ENCODE measurements at places on chromosomes 4 and X.
A peak's percentile ranks its signal among the peaks of the same experiment; 100 is the strongest.

- no peak for DNase-seq
Measured at GRCh38 chr4:111450867-111451266, 694.4 kb upstream of the FAM241A start.

- DNase-seq: no peak
Measured at GRCh38 chr4:188612659-188613058, 473.4 kb downstream of the TRIML1 start.

- DNase-seq: no peak
Measured at GRCh38 chr4:167713756-167714155, 378.6 kb upstream of the ANXA10 start.

- no peak for DNase-seq
Measured at GRCh38 chrX:39532761-39533160, 565.0 kb downstream of the BCOR start.

DNA sequence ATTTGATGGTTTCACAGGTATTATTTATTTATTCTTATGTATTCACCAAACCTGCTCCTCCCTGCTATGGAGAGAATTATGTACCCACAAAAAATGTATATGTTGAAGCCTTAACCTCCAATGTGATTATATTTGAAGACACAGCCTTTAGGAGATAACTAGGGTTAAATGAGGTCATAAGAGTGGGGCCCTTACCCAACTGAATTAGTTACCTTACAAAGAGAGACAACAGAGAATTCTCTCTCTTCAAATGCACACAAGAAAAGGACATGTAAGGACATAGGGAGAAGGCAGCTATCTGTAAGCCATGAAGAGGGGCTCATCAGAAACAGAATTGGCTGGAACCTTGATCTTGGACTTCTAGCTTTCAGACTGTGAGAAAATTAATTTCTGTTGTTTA lies 44.0 kb downstream of the ZGRF1 start:
- no peak for DNase-seq

- no peak for DNase-seq
Measured at GRCh38 chr4:116064331-116064730, 950.9 kb upstream of the NDST4 start.

DNA sequence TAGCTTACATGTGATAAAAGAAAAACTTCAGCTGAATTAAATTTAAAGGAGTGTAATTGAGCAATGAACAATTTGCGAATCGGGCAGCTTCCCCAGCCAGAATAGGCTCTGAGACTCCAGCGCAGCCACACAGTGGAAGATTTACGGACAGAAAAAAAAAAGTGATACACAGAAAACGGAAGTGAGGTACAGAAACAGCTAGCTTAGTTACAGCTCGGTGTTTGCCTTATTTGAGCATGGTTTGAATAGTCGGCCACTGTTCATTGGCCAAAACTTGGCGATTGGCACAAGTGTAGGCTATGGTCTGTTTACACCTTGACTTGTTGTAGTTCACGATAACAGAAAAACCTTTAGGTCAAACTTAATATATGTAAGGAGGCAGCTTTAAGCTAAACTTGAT lies 16.7 kb upstream of the SUPT20HL1 start:
- no peak for DNase-seq

- no peak for DNase-seq
Measured at GRCh38 chr4:176798540-176798939, 5.8 kb upstream of the VEGFC start.

- no peak for DNase-seq
Measured at GRCh38 chr4:165207016-165207430, 338 bp upstream of the KLHL2 start.

- DNase-seq: no peak
Measured at GRCh38 chr4:2065106-2065930, 6.2 kb downstream of the NAT8L start.

DNA sequence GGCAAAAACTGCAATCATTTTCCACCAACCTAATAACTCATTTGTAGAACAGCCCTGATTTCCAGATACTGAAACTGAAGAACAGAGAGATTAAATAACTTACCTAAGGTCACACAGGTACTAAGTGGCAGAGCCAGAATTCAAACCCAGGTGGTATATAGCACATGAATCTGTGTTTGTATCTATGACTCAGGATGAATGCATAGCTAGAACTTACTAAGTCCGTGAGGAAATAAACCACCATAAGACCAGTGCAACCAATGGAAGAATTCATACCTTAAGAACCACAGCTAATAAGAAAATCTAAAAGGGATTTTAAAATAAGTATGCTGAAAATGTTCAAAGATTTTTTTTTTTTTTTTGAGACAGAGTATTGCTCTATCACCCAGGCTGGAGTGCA lies 1.5 kb upstream of the PLAC1 start:
- no peak for DNase-seq

DNA sequence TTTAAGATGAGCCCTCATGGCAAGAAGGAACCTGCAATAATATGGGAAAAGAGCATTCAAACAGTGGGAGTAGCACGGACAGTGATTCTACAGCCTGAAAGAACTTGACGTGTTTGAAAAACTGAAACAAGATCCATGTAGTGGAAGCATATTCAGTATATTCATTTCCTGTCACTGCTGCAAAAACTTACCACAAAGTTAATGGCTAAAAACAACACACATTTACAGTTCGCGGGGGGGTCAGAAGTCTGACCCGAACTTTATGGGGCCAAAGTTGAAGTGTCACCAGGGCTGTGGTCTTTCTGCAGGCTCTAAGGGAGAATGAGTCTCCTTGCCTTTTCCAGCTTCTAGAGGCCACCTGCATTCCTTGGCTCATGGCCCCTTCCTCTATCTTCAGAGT lies 52.6 kb upstream of the ARX start:
- DNase-seq: no peak

DNA sequence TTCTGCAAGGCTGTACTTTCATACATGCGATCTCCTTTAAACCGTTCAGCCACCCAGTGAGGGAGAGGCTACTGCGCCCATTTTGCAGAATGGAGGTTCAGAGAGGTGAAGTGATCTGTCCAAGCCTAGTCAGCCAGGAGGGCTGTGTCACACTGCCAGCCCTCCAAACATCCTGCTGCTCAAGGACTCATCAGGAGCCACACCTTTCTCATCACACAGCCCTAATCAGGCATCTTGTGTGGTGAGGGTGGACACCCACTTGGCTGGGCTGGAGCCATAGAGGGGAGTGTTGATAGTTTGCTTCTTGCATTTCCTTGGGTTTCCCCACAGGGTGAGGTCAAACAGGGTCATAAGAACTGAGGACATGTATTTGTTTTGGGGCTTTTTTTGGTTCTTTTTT lies 5.4 kb upstream of the CXCR3 start:
- DNase-seq: peak; percentile 64

GRCh38 chrX:129997086-129997485 lies 14.7 kb downstream of the BCORL1 start:
- no peak for DNase-seq

GRCh38 chrX:69065451-69065850 lies 99.8 kb downstream of the PJA1 start:
- no peak for DNase-seq

- no peak for DNase-seq
Measured at GRCh38 chr4:83771113-83771705, 235.3 kb downstream of the GPAT3 start.

Data from hematopoietic multipotent progenitor cell treated with erythropoietin and hydrocortisone succinate and interleukin-3 and kit ligand, for 17 days (in vitro differentiated cells).